Activated CD8-positive, alpha-beta memory T cell treated with anti-CD3 and anti-CD28 coated beads for 48 hours (primary cell): ENCODE measurements at places on chromosomes 6 and 20.
A peak's percentile ranks its signal among the peaks of the same experiment; 100 is the strongest.

GRCh38 chr6:167698540-167698939 is 128.2 kb upstream of the AFDN start:
- no peak for DNase-seq

DNA sequence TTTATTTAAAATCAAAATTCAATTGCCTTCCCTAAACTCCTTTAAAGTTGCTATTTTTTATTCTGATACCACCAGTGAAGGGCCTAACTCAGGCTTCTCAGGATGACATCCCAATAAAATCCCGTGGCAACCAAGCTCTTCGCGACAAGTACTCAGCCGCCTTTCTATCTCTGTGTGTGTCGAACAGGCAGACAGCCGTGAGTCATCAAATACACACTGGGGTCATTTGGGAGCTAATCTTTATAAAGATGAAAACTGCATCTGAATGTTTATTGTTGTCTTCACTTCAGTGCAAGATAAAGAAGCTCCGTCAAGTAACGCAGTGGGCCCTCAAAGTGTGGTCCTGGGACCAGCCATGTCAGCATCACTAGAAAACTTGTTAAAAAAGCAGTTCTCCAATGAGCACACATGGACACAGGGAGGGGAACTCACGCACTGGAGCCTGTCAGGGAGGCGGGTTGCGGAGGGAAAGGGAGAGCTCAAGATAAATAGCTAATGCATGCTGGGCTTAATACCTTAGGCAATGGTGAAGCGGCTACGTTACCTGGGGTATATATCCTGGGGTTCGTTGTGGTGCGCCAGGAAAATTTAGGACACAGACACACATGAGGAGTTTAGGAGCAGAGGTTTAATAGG is 119.3 kb downstream of the RNF144B start:
- DNase-seq, result no peak

DNA sequence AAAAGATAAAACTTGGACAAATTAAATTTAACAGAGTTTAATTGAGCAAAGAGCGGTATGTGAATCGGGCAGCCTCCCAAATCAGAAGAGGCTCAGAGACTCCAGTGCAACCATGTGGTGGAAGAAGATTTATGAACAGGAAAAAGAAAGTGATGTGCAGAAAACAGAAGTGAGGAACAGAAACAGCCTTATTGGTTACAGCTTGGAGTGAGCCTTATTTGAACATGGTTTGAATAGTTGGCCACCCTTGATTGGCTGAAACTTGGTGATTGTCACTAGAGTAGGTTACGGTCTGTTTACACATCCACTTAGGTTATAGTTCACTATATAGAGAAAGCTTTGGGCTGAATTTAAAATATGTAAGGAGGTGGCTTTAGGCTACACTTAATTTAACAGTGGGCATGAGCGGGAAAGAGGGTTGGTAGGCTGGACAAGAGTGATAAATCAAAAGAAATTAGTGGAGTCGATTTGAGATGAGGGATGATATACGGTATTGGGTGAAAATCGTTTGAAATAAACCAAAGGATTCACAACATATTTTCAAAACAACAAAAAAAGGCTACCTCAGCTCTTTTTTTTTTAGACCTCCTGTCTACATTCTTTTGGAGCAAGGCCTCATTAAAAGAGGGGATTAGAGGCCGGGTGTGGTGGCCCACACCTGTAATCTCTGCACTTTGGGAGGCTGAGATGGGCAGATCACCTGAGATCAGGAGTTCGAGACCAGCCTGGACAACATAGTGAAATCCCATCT is 84.3 kb upstream of the PREP start:
- no peak for DNase-seq

DNA sequence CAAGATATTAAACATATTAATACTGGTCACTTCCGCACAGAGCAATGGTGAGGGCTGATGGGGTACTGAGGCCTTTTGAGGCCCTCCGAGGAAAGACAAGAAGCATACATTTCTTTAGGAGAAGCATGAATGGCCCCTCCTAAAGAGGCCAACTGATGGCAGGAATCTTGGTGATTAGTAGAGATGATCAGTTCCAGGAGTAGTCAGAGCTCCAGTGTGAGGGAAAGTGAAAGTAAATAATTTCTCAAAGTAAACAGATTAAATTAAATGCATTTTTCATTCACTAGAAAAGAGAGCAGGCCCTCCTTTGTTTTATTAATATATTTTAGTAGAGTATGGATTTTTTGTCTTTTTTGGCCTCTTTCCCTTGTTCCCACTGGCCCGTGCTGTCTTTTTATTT is 38.2 kb downstream of the NOX3 start:
- no peak for DNase-seq

DNA sequence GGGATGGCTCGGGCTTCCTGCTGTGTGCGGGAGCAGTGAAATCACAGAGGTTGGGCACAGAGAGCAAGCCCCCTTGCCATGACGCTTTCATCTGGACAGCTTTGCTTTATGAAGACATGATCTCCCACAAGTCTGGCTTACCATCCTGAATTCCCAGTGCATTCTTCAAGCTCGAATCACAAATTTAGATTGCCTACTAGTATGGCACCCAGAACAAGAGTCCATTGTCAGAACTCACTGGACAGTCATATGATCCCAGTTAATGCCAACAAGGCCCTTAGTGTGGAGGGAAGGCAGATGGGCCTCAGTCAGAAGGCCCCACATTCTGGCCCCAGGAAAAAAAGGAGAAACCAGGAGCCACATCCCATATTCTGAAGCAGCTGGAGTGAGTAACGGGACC is 147.3 kb upstream of the FOXQ1 start:
- DNase-seq, result no peak

- no peak for DNase-seq
Observed at GRCh38 chr6:42032366-42032765, 18.0 kb upstream of the TAF8 start.

- no peak for DNase-seq
Observed at GRCh38 chr6:166202321-166202733, 34.7 kb upstream of the TBXT start.

GRCh38 chr6:119501798-119502483 is 152.4 kb upstream of the MAN1A1 start:
- DNase-seq, result no peak

- DNase-seq, result no peak
Observed at GRCh38 chr20:6637160-6637579, 130.3 kb upstream of the BMP2 start.

- no peak for DNase-seq
Observed at GRCh38 chr6:160069050-160069454, 52.6 kb upstream of the SLC22A1 start.

DNA sequence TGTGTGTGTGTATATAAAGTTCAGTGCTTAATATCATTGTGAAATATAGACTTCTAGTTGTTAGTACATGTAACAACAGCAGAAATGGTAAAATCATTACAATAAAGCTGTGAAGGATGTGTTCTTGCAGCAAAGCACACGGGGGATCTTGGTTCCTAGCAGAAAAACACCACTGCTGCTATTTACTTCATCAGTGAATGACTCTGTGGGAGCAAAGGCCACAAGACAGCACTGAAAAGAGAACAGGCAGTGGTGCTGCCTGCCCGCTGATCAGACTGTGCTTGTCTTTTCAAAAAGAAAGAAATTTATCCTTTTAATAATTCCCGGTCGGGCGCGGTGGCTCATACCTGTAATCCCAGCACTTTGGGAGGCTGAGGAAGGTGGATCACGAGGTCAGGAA is 689.9 kb upstream of the CITED2 start:
- no peak for DNase-seq

GRCh38 chr6:159169193-159169555 is at the start of gene FNDC1:
Gene FNDC1, plus strand, starts transcription at chr6:159169400. Its CDS starts 197 bp downstream, at chr6:159169597.
- peak; percentile 40 for DNase-seq

DNA sequence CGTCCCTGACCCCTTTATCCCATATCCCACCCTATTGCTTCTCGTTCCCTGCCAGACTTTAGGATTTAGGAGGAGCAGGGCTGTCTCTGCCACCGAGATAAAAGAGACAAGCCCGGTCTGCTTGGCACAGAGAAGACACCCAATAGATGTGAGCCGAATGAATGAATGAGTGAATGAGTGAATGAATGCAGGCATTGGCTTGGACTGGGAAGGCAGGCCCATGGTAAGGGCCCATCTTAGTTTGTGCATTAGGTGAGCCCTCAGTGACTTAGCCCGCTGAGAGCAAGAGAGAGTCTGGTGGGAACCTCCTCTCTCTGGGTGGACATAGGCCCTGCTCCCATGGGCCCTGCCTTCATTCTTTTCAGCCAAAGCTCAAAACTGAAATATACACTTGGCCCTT is 879 bp upstream of the BPIFB6 start:
- DNase-seq, result no peak

DNA sequence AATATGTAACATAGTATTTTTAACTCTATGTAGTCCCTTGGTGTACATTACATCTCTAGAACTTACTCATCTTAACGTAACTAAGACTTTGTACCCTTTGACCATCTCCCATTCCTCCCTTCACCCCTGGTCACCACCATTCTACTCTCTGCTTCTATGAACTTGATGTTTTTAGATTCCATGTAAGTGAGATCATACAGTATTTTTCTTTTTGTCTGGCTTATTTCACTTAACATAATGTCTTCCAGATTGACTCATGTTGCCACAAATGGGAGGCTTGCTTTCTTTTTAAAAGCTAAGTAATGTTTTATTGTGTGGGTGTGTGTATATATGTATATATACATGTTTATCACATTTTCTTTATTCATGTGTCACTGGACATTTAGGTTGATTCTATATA is 55.8 kb downstream of the TMEM200A start:
- no peak for DNase-seq

GRCh38 chr6:139713900-139714506 is 339.6 kb upstream of the CITED2 start:
- DNase-seq, result no peak

DNA sequence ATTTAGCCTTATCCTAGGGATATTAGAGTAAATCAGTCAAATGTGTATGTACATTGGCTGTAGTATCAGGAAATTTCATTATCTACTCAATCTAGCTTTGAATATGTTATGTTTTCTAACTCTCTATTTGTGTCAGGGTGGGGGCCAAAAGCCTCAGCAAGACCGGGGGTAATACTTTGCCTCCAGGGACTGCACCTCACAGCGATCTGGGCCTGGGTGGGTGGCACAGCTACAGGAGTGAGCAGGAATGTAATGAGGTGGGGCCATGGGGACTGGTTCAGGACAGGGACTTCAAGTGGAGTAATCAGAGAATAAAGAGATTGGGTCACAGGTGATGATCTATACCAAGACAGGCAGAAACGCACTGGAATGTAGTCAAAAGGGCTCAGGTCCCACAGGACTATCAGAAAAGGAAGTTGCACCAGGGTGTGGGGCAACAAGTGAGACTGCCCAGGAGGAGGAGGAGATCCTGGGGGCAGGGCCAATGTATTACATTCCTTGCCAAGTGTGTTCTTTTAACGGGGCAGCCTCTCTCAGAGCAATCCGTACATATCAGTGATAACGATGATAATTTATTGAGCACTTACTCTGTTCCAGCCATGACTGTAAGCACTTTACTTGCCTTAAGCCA is 54.0 kb downstream of the PIGU start:
- no peak for DNase-seq

- no peak for DNase-seq
Observed at GRCh38 chr20:57999465-58000111, 228.9 kb downstream of the ANKRD60 start.

DNA sequence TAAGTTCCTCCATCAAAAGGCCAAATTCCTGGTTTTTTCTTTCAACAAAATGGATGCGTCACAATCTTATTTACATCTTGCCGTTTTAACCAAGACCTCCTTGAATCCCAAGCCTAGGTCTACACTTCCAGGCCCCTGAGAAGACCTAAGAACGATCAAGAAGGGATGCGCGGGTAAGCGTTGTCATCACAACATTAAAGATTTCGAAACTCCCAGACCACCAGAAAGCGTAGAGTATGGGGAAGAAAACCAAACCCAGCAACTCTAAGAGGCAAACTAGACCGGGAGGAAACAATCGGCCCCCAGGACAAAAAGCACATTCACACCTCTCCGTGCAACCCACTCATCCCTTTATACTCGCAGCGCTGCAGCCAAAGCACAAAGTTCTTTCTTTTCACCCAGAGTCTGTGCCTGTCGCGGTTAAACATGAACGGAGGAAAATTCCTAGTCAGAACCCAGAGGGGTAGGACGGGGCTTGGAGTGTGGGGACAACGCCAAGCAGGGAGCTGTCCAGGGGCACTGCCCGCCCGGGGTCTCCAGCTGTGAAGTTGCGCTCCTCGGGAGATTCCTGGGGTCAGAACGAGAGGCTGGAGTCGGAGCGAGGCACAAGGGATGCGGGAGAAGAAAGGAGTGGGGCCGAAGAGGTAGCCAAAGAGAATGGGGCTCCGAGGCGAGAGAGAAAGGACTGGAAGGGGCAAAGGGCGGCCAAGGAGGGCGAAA is 725 bp downstream of the OSER1 start:
- no peak for DNase-seq

DNA sequence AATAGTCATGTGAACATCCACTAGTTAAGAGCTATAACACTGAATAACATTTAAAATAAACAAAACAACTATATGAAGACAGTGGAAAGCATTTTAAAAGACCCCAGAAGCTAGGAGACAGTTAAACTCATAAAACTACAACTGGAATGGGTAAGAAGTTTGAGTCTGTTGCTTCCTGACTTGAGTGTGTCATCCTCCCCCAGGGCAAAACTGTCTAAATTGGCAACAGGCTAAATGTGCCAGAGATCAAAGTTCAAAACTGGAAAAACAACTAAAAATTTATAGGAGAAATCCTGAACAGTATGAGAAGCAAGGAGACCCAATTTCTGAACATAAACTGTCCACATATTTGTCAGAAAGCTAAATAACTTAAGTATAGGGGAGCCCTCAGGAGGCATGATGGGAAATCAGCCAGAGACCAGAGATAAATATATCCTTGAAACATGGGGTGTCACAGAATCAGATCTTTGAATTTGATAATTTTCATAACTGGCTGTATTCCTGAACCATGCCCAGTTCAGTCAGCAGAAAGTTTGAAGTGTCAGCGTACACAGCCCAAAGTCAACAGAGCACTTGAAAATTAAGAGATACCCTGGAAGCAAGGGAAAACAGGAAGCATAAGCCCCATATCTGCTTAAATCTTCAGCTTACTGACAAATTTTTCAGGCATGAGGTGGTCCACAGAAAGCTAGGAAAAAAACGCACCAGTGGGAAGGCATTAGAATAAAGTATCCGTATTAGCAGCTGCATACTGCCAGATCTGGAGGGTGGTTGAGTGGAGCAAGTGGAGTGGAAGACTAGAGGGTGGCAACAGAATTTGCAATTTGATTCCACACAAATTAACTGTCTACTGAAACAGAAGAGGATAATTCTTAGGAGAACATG is 516.1 kb upstream of the MAN1A1 start:
- DNase-seq, result no peak

GRCh38 chr6:40307712-40308111 is 279.5 kb downstream of the LRFN2 start:
- DNase-seq, result no peak
